Adrenal gland (tissue), 19 donors: ENCODE measurements at places on chromosomes 12 and 14. TPM values are rescaled to one million over a fixed set of nuclear protein-coding genes. Genes with fewer than 3 reads are reported as not detected.

DNA sequence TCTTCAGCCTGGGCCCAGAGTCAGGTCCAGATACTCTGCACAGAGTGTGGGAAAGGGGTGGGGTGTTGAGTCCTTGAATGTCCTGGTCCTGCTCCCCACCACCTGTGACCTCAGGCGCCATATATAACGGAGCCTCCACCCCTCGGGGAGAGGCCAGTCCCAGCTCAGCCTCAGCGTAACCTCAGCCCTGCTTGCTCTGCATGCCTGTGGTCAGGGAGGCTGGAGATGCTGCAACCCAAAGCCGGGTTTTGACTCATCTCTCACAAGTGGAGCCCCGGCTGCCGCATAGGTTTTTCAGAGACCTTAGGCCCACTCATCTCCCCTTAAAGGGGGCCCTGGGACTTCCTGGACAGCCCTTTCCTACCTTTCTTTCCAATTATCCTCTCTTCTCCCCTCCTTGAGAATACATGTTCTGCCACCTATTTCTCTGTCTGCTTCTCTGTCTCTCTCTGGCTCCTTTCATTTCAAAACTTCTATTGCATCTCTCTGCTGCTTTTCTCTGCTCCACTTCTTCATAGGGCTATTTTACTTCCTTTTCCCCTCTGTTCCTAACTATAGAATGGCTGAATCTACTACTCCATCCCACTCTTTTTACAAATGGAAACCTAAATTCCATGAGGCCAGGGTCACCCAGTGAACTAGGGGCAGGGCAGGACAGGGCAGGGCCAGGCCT, 1.2 kb downstream of the ITGB7 start:
- no peak for DNase-seq

GRCh38 chr14:85481471-85481870, 48.5 kb upstream of the FLRT2 start:
- DNase-seq: no peak

The ACSM4 gene
- not detected for total RNA-seq

GRCh38 chr12:8644345-8645248, 18.0 kb downstream of the MFAP5 start:
- no peak for DNase-seq

GRCh38 chr12:52837413-52837741, 3.3 kb upstream of the KRT79 start:
- no peak for DNase-seq

- DNase-seq: no peak
These were observed 54.5 kb upstream of the IGF1 start for GRCh38 chr12:102534899-102535298.

DNA sequence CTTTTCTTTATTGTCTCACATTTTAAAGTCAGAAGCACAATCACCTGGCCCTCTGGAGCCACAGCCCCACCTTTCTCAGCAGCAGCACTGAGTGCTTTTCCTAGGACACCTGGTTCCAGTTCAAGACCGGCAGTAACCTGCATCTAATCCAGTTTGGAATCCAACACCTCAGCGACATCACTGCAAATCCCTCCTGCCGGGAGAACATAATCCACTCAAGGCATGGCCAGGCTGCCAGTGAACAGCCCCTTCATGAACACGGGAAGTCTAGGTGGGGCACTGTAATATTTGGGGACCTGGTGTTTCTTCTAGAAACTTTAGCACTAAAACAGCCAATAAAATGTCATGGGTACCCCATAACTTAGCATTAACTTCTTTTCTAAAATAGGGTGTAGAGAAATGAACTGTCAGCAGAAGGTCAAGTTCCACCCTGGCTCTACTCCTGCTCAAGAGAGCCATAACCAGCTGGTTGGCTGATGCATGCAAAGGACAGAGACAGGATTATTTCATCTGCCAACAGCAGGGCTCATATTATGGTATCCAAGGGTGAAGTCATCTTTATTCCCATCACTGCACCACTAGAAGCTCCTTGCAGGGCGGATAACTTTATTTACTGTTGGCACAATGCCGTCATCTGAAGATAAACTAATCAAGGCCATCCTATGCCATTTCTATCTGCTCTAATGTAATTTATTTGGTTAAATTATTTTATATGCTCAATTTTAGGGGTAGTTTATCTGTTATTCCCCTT, 76.7 kb downstream of the TTC7B start:
- DNase-seq: no peak

- DNase-seq: no peak
These were observed 226.8 kb downstream of the FBXL14 start for GRCh38 chr12:1367331-1368291.

DNA sequence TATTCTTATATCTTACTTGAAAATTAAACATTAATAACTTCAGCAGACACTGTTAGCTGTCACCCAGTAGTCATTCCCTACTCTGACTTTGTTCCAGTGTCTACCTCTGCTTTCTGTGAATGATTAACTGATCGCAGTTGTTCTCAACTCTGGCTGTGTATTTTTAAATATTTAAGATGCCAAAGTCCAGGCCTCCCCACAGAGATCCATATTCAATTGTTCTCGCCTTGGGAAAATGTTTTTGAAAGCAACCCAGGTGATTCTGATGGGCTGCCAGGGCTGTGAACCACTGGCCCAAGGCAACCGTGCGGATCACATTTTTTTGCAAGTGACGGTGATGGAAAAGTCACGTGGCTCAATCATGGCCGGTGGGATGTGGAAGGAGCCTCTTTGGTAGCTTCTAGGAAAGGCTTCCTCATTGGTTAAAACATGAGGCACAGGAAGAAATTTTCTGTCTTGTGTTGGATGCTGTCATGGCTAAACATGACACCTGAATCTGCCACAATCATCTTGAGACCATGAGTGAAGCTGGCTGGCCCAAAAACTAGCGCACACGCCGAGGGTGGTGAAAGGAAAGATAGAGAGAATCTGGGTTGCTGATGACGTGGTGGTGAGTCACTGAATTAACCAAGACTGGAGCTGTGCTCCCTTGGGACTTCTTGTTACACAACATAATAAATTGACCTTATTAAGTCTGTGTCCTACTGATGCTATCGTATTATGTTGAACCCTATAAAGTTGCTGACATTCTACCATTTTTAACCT, 37.2 kb downstream of the RDH12 start:
- DNase-seq: peak; percentile 93

- DNase-seq: peak; percentile 31
These were observed 198.2 kb upstream of the PLEKHG7 start for GRCh38 chr12:92504594-92504981.

DNA sequence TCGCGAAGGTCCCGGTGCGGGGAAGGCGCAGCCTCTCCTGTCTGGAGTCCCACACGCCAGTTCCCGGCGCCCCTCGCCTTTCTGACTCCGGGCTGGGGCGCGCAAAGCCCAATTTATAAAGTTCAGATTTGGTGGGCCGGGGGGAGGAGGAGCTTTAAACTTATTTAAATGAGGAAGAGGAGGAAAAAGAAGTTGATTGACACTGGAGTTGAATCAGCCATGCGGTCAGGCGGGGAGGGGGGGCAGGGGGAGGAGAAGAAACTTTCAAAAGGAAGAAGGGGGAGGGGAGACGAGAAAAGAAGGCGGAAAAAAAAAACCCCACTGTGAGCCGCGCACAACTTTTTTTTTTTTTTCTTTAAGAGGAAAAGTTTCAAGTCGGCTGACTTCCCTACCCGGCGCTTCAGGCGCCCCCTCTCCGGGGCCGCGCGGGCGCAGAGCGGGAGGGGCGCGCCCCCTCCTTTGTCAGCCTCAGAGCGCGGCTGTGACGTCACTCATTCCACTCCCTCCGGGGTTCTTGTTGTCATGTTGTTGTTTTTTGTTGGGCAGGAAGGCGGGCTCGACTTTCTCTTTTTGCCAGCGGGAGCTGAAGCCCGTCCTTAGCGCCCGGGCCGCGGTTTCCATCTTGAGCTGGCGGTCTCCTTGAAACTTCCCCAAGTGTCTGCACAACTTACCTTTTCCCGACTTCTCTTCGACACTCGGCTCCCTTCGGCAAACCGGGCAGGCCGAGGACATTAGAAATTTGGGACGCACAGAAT, at the start of gene ZFP36L1:
Gene ZFP36L1 (minus strand): TSS at position 89 of the 755 bp plus-strand sequence. CDS start 129 bp downstream, outside the sequence.
- peak; percentile 96 for DNase-seq

DNA sequence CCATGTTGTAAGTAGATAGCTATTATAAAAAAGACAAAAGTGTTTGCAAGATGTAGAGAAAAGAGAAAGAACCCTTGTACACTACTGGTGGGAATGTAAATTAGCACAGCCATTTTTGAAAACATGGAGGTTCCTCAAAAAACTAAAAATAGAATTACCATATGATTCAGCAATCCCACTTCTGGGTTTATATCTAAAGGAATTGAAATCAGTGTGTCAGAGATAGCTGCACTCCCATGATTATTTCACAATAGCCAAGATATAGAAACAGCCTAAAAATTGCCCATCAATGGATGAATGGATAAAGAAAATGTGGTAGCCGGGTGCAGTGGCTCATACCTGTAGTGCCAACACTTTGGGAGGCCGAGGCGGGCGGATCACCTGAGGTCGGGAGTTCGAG, 9.2 kb downstream of the PSMC6 start:
- DNase-seq: no peak

DNA sequence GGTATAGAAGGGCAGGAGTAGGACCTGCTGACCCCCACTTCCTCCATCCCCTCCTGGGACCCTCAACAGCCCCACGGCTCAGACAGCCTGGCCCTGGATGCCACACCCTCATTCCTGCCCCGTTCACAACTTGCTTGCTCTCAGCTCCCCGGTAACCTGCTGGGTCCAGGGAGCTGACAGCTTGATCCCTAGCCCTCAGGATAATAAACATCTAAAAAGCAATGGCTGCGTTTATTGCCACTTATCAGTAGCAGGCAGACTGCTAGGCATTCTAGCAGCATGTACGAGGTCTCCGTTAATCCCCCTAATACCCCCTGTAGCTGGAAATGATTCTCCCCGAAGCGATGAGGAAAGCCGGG, 24.3 kb upstream of the RPLP0 start:
- DNase-seq: no peak

- peak; percentile 62 for DNase-seq
These were observed 122.7 kb downstream of the SLC38A6 start for GRCh38 chr14:61103541-61104339.

The OVCH1 gene
- 0.92 TPM for total RNA-seq

DNA sequence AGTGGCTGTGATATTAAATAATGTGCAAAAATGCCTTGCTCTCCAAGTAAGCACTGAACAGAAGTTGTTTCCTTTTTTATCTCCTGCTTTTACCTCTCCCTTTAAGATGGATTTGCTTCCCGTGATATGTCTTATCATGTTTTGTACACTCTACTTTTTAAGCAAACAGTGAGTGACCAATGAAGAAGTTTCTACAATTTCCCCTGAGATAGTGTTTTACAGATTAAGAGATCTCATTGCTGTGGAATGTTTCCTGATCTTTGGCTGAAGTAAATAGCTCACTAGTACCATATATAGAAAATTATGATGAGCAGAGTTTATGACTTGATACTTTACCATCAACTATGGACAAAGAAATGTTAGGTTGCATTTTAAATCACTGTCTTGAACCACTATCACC, 184.8 kb upstream of the PDE3A start:
- DNase-seq: no peak

The RFX4 gene
- not detected for total RNA-seq

DNA sequence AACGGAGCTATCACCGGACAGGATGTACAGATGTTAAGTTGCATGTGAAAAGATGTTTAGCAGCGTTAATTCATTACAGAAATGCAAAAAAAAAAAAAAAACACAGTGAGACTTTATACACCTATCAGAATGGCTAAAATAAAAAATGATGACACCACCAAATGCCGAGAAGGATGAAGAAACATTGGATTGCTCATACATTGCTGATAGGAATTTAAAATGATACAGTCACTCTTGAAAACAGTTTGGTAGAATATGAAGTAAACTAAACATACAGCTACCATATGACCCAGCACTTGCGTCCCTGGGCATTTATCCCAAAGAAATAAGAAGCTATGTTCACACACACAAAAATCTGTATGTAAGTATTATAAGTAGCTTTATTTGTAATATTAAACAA, 574.1 kb downstream of the SLC16A7 start:
- no peak for DNase-seq

DNA sequence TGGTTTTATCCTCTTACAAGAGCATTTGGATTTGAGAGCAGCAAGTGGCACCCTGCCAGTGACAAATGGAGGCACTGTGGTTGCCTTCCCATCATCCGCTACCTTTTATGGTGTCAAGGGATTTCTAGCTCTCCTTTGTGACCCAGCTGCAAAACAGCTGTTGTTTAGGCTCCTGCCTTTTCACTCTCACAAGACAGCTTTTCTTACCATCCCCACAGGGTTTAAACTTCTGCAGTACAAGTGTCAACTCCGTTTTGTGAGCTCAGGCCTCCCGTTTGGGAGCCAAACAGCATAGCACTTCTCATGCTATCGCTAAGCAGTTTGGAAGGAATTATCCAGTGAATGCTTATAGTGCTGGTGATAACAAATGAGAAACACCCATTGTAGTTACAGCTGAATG, 331.4 kb downstream of the TMTC2 start:
- no peak for DNase-seq

The KRT86 gene
- total RNA-seq: 6.2 TPM

GRCh38 chr14:85363358-85363757, 166.6 kb upstream of the FLRT2 start:
- DNase-seq: no peak

- no peak for DNase-seq
These were observed 519.3 kb downstream of the NOVA1 start for GRCh38 chr14:26078561-26078960.

The PTGDR gene
- 1.7 TPM for total RNA-seq

DNA sequence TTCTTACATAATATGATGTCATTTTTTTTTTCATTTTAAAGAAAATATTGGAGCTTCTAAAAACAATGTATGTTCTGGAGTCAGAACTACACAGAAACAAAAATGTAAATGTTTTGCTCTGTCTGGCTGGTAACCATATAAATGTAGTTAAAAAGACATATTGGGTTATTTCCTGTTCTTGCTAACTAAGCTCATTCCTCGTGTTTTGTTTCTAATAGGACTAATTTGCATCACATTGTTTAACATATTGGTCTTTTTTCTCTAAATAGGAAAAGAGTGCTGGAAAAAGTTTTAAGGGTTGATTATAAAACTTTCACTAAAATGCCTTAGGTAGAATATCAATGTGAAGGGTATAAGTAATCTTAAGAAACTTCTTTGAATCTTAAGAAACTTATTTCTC, 221.3 kb downstream of the SLC6A15 start:
- DNase-seq: no peak

DNA sequence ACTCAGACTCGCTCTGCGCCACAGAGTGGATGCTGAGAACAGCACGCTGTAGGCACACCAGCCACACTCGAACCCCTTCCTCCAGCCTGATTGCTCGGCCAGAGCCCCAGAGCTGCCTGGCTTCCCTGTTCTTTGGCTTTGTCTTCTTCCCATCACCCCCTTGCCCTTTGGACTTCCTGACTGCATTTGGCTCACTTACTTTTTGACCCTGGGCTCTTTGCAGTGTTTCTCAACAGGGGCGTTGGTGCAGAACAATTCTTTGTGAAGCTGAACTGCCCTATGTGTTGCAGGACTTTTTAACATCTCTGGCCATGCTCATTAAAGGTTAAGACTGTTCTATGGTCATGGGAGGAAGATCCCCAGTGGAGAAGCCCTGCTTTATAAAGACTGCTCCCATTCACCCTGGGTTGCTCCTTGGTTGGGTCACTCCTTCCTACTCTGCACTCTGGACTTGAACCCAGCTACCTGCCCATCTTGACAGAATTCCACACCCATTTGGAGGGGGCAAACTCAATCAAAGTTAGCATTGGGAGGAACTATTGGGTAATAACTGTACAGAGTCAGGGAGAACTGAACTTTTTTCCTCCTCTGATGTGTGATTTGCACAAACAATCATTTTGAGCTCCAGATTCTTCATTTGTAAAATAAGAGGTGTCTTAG, 127.7 kb upstream of the PLEKHG7 start:
- peak; percentile 16 for DNase-seq
